ENCODE measurements at places on chromosomes 6 and 20.

DNA sequence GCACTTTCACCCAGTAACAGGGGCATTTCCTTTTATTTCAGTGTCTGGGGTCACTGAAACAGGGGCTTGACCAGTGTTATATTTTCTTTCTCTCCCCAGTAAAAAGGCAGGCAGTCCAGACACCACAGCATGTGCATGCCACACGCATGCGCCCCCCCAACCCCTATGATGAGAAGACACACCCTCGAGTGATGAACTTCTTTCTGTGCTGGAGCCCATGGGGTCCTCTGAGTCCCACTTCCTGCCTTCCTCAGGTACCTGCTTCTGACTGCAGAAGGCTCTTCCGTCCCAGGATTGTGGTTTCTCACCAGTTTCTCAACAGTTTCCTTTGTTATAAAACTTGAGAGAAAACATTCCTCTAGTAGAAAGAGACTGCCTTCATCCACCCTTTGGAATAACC is 45.7 kb upstream of the TMEM181 start:
- no peak for DNase-seq

- no peak for DNase-seq
Measured at GRCh38 chr20:38728911-38729642, 4.8 kb downstream of the SLC32A1 start.

GRCh38 chr6:123415844-123416468 is 220.8 kb downstream of the TRDN start:
- DNase-seq, result peak; percentile 10

DNA sequence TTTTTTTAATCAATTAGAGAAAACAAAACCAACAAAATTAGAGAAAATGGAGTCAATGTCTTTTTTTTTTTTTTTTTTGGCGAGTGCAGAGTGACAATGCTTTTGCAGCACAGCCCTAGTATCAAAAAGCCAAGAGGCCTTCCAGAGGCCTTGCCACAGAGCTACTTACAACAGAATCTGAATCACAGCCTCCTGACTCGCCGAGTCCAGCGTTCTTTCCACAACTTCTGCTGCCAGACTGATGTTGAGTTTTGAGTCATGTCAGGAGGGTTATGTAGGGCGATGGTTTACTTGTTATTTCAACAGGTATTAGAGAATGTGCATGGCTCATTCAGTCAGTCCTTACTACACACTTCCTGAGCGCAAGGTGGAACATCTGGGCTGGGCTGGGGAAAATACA is 88.6 kb downstream of the FNDC1 start:
- no peak for DNase-seq

- DNase-seq, result no peak
Measured at GRCh38 chr20:55880361-55880760, 125.0 kb downstream of the CBLN4 start.

GRCh38 chr20:49851231-49851705 is 38.6 kb downstream of the SLC9A8 start:
- no peak for DNase-seq

DNA sequence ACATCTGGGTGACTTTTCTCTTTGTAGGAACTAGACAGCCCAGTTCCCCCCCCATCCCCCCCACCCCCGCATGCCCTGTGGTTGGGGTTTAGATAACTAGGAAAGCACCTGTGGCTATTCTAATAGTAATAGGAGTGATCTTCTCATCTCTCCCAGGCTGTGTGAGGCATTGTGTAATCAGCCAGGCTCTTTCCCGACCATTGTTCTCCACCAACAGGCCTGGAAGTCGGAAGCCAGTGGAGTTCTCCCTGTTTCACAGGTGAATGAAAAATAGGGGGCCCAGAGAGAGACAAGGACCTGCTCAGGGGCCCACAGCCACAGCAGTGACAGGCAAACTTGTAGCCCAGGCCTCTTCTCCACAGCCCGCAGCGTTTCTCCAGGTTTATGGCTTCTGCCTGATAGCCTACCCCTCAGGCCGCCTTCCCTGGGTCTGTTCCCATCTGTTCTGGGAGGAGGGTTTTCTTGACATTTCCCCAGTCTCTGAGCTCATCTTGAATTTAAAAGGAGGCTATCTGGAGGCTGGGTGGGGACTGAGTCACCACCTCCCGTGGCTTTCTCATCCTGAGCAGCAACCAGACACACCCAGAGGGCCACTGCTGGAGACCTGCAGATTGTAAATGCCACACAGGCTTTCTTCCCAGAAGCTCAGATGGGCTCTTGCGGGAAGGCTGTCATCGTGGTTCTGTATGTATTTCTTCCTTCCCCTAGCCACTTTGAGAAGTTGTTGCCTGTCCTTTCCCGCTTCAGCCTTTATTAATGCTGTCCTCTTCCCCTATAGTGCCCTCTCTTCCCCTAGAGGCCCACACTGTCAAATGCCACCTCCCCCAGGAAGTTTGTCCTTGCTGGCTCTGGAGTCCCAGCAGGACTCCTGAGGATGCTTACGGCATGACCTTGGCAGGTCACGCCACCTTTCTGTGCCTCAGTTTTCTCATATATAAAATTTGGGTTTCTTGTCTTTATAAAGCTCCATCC is 75.9 kb upstream of the MYL9 start:
- peak; percentile 83 for DNase-seq

- no peak for DNase-seq
Measured at GRCh38 chr6:68711386-68712000, 76.4 kb downstream of the ADGRB3 start.

DNA sequence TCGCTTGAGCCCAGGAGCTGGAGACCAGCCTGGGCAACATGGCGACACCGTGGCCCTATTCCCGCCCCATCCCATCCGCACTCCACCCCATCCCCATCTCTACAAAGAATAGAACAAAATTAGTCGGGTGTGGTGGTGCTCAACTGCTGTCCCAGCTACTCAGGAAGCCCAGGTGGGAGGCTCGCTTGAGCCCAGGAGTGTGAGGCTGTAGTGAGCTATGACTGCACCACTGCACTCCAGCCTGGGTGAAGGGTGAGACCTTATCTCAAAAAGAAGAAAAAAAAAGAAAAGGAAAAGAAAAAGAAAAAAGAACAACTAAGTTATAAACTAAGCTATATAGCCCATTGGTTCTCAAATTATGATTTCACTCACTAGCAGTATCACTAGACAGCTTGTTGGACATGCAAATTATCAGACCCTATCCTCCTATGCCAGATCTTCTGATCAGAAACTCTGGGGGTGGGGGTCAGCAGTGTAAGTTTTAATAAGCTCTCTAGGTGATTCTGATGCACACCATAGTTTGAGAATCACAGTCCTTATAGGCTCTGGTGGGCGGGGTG is 491 bp upstream of the ITCH start:
- DNase-seq, result no peak

GRCh38 chr6:4281341-4282293 is 146.2 kb upstream of the ECI2 start:
- DNase-seq, result no peak

DNA sequence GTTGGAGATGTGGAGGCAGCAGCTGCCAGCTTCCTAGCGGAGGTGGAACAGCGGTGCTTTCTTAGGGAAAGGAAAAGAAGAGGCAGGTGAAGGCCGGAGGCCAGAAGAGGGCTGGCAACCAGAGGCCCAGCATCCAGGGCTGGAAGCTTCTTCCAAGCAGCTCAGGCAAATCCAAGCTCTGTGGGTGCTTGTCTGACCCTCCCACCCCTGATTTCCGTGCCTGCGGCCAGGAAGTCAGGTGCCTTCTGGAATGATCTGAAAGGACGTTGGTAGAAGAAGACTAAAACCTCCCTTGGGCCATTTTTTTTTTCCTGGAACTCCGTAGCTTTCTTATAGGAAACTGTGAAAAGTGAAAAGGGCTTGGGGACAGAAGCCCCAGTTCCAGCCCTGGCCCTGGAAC is 33.1 kb upstream of the GABRR1 start:
- no peak for DNase-seq

- no peak for DNase-seq
Measured at GRCh38 chr6:7691021-7691420, 34.9 kb upstream of the BMP6 start.

GRCh38 chr6:1873781-1874180 is 264.1 kb downstream of the FOXC1 start:
- no peak for DNase-seq

- no peak for DNase-seq
Measured at GRCh38 chr6:158441716-158442215, 118.1 kb upstream of the TMEM181 start.

DNA sequence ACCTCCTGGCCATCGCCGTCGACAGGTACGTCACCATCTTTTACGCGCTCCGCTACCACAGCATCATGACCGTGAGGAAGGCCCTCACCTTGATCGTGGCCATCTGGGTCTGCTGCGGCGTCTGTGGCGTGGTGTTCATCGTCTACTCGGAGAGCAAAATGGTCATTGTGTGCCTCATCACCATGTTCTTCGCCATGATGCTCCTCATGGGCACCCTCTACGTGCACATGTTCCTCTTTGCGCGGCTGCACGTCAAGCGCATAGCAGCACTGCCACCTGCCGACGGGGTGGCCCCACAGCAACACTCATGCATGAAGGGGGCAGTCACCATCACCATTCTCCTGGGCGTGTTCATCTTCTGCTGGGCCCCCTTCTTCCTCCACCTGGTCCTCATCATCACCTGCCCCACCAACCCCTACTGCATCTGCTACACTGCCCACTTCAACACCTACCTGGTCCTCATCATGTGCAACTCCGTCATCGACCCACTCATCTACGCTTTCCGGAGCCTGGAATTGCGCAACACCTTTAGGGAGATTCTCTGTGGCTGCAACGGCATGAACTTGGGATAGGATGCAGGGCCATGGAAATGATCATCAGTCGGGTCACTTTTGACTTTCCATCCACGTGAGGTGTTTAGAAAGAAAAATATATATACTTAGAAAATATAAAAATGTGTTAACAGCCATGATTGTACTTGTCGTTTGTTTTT is 868 bp downstream of the MC3R start:
- no peak for DNase-seq

- DNase-seq, result no peak
Measured at GRCh38 chr6:25542984-25543910, 108.8 kb upstream of the SCGN start.

GRCh38 chr20:51549474-51549873 is 7.0 kb upstream of the NFATC2 start:
- no peak for DNase-seq

DNA sequence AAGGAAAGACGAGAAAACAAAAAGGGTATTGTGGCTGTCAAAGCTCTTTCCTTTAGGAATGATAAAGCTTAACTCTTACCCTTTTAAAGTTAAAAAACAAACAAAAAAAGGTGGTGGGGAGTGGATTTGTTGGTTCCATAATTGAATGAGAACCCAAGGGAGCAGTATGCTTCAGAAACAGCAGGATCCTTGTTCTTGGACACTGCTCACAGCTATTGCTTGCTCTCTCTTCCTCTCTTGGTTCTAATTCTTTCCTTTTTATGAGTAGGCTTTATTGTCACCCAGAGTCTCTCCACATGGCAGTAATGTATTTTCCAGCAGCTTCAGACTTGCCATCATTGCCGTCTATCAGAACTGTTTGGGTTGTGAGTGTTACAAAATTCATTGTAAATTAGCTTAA is 18.7 kb upstream of the ATRN start:
- DNase-seq, result no peak

DNA sequence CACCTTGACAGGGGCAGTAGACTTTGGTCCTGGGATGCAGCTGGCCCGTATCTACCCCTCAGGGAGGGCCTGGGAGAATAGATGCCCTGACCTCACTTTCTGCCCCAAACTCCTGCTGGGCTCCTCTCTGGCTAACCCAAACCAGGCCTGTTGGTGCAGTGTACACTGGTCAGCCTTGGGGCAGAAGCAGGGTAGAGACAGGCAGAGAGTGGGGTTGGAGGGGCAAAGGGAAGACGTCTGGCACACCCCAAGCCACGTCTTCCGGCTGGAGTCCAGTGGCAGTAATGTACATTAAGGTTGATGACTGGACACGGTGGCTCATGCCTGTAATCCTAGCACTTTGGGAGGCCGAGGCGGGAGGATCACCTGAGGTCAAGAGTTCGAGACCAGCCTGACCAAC is 9.3 kb downstream of the DDR1 start:
- DNase-seq, result no peak

- no peak for DNase-seq
Measured at GRCh38 chr20:62830821-62831220, 14.0 kb downstream of the COL9A3 start.

GRCh38 chr6:149284904-149285303 is 32.6 kb upstream of the TAB2 start:
- no peak for DNase-seq

DNA sequence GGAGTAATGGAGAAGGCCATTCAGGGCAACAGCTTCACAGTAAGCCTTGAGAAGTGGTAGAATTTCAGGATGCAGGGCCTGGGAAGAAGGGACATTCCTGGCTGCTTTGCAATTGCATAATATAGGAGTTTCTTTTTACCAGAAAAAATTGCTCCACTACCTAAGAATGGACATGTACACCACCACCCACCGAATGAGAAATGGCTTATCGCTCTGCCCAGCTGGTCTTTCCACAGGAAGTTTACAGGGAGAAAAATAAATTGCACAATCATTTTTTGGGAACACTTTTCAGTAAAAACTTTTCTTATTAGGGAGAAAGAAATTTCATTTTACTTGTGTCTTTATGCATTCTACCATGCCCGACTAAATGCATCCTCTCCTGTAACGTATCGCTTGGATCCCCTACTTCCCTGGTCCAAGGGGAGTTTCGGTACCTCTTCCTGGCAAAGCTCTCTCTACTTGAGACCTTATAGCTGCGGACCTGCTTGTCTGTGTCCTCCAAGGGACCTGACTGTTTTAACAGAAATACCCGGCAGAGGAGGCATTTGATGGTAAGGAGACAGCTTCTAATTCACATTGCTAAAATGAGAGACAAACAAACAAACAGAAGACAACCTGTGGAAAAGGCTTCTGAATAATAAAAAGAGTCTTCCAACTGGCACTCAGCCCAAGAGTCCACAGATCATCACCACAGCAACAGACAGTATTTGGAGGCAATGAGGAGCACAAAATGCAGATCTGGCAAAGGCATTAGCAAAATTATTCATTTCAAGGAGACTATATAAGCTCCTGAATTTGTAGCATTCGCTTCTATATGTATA is 54.2 kb downstream of the MAP3K5 start:
- DNase-seq, result no peak

DNA sequence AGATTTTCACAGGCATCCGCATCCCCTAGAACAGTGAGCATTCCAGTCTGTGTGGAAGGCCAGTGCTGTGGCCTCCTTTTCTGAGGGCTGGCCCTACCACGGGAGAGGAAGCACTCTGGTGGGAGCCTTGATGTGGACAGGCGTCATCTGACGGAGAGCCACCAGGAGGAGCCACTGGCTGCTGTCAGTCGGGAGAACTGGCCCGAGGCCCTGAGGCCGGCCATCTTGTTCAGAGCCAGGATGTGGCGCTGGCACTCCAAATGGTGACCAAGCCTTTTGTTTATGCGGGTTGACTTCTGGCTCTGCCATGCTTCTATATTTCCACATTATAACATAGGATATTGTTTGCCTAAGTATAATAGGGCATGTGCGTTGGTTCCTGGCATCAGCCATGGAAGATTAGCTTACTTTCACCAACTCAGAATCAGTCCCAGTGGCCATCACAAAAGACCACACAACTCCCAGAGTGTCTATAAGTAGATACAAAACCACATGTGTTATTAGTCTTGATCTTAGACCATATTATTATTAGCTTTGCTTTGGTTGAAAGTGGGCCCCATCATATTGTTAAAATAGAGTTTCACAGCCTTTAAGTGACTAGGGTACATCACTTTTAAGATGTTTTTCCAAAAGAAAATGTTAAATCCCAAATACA is 273.9 kb upstream of the TAB2 start:
- DNase-seq, result no peak

- no peak for DNase-seq
Measured at GRCh38 chr20:1792274-1792673, 102.9 kb upstream of the SIRPA start.

All from HTR-8/SVneo (cell line).